ENCODE measurements at places on chromosomes 1 and 21.

DNA sequence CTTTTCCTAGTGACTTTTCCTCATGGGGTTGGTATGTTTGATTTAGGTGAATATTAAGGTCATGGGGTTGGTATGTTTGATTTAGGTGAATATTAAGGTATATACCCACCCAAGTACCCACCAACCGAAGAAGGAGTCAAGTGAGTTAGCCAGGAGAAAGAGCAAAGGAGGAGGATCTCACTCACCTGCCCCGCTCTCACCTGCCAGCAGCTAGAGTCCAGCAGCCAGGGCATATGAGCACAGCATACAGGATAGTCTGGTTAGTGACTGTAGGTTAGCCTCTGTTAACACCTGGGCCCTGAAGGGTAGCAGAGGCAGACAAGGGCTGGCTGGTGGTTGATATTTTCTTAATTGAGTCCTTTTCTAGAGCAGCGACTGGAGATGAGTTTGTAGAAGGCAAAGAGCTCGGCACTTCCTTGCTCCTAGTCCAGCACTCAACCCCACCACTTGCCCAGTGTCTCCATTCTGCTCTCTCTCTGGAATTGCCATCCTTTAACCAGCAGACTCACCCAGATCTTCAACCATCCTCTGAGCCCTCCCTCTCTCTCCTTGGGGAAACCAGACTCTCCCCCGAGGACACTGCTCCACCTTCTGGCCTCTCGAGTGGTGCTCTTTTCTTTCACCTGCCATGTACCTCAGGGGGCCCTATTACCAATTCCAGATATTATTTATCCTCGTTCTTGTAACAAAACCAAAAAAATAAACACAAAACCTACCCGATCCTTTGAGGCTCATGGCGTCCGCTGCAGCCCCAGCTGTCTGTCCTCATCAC lies 16.3 kb upstream of the DESI2 start:
- no peak for DNase-seq

- DNase-seq = no peak
Observed at GRCh38 chr1:171988243-171988885, 147.1 kb downstream of the DNM3 start.

GRCh38 chr1:225477296-225477911 lies 49.6 kb upstream of the LBR start:
- no peak for DNase-seq

DNA sequence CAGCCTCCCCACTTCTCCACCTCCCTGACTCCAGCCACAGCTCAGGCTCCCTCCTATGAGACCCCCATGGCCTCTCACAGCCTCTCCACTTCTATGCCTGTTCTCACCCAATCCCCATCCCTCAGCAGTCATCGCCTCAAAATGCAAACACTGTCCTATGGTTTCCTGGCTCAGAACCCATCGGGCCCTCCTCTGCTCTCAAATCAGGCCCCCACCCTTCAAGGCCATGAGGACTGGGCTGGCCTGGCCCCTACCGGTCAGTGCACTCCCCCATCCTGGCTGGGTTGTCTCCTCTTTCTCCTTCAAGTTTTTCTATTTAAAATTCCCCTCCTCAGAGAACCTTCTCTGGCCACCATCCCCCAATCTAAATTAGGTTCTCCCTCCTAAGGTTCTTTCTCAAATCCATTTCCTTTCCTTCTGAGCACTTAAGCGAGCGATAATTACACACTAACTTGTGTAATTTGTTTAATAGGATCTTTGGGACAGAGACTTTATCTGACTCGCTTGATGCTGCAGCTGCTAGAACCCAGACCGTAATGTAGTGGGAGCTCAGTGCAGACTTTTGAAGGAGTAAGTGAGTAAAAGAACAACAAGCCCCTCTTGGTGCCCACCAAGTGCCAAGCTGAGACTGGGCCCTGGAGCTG lies 347.2 kb downstream of the MATN1 start:
- DNase-seq = no peak

GRCh38 chr1:228548788-228549187 lies 61.6 kb downstream of the RNF187 start:
- no peak for DNase-seq

DNA sequence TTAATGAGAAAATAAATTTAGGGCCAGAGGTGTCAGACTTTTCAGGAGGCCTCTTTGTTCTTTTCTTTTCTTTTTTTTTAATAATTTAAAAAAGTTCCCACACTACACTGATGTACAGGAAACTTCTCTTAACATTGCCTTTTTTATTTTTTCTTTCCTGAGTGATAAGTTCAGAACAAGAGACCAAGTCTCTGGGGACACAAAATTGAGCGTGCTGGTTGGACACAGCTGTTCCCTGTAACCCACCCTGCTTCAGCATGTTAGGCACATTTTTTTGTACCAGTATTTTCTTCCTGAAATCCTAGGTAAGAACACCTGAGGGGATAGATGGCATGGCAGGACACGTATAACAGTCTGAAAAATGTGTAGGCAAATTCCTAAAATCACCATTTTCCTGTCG lies 50.1 kb downstream of the PBX1 start:
- DNase-seq = no peak

DNA sequence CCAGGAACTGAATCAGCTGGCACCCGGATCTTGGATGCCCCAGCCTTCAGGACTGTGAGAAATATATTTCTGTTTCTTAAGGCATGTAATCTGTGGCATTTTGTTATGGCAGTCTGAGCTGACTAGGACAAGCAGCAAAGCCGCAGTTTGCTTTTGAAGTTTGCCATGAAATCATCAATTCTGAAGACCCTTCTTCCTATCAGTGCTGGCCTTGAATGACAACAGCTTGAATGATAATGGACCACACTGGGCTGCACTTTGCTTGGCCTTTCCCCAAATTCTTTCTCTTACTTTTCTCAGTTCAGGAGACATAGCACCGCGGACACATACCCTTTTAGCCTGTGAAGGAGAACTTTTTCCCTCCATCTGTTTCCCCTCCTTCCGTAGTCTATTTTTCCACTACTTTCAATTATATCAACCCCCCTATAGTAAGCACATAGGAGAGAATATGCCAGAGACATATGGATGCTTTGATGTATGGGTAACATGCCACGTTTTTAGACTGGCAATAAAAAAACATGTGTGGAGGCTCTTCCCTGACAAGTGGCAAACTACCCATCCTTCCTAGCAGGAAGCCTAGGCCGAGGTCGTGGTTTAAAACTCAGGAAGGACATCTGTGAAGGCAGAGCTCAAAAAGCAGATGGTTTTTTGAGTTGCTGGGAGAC lies 42.9 kb downstream of the HLX start:
- no peak for DNase-seq

DNA sequence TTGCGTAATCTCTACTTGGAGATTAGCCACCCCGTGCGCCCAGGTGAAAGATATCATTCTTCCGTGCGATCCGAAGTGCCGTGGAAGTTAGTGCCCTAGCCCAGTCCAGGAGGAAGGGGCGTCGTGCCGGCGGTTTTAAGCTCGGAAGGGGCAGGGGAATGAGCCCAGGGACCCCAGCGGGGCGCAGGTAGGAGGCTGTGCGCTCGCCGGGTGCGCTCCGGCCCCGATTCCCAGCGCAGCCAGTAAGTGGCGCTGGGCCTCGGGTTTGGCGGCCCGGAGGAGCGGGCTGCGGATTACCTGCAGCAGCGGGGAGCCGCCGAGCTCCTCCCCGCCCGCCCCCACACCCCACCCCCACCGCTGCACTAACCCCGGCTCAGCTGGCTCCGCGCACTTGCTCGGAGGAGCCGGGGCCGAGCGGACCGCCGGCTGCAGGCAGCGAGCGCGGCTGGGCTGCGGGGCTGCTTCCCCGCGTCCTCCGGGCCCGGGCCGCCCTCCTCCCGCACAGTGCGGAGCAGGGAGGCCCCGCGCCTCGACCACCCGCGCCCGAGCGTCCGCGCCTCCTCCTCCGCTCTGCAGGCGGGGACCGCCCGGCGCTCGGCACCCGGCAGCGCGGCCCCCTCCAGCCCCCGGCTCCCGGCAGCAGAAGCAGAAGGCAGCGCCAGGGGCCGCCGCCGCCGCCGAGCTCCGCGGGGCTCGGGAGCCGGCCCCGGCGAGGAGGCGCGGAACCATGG lies at the start of gene RYR2:
Gene RYR2 (plus strand): TSS at position 390 of the 731 bp plus-strand sequence. CDS start 338 bp downstream, at position 728.
- DNase-seq = no peak

- DNase-seq = no peak
Observed at GRCh38 chr1:234565132-234565531, 44.8 kb downstream of the IRF2BP2 start.

DNA sequence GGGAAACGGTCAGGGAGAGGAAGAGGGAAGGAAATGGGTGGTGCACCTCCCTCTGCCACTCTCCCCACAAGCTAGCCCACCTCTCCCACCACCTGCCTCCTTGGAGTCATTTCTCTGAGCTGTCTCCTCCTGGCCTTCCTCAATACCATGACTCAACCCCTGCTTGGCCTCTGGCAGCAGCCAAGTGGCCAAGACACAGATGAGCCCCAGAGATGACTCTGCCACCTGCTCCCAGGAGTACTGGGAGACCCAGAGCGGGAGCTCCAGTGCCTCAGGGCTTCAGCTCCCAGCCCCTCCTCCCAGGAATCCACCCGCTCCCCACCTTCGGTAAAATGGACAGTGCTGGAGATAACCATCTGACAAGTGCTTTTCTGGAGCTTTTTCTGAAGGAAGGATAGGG lies 2.6 kb downstream of the S100A16 start:
- DNase-seq = no peak

- no peak for DNase-seq
Observed at GRCh38 chr1:177909416-177909815, 60.4 kb downstream of the SEC16B start.

DNA sequence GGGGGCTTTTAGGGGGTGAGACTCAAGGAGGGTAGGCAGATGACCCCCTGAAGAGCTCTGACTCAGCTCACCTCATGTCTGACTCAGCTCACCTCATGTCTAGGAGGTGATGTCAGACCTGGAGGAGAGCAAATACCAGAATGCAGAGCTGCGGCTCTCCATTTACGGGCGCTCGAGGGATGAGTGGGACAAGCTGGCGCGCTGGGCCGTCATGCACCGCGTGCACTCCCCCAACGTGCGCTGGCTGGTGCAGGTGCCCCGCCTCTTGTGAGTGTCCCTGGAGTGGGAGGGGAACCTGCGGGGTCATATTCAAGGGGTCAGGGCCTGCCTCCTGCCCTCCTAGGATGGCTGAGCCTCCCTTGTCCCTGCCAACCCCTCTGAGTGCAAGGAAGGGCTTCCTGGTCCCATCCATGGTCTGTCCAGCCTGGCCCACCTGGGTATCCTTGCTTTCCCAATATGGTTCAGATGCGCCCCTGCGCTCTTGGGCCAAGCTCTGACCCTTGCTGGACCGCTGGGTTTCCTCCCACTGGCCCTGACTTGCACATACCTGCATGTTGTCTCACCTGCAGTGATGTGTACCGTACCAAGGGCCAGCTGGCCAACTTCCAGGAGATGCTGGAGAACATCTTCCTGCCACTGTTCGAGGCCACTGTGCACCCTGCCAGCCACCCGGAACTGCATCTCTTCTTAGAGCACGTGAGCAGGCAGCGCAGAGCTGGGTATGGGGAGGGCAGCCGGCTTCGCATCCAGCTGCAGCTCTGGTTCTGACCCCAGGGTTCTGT lies 9.1 kb downstream of the AMPD2 start:
- no peak for DNase-seq

DNA sequence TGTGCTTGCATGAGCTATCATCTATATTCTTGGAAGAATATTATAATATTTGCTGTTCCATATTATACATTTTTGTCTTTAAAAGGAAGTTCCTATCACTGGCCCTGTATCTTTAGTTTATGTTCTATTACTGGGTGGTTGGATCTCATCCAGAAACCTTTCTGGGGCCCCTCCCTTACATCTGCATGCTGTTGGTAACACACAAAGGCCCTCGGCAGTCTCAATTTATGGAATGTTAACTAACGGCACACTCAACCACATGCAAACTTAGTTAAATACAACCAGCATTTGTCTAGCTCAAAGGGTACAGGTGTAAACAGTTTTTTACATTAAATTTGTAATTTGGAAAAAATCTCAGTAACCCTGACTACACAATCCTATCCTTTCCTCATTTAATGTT lies 9.7 kb upstream of the HYI start:
- no peak for DNase-seq

GRCh38 chr1:74652711-74653139 lies 20.9 kb downstream of the ERICH3 start:
- DNase-seq = no peak

DNA sequence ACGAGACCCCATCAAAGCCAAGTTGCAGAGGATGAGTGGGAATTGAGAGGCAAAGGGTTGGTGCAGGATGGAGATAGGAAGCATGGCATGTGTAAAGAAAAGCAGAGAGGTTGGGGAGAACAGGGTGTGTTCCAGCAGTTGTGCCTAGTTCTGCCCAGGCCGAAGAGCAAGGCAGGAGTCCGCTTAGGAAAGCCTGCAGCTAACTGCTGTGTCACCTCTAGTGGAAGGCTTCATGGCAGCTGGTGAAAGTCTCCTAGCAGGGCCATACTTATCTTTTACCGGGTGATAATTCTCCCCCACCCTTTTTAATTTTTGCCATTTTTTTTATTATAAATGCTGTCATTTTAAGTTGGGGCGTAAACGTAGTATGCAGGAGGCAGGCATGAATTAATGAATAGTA lies 93.6 kb downstream of the NFIA start:
- no peak for DNase-seq

- DNase-seq = no peak
Observed at GRCh38 chr1:151574575-151575529, 34.7 kb downstream of the TUFT1 start.

GRCh38 chr1:30151826-30152225 lies 571.6 kb downstream of the MATN1 start:
- DNase-seq = no peak

DNA sequence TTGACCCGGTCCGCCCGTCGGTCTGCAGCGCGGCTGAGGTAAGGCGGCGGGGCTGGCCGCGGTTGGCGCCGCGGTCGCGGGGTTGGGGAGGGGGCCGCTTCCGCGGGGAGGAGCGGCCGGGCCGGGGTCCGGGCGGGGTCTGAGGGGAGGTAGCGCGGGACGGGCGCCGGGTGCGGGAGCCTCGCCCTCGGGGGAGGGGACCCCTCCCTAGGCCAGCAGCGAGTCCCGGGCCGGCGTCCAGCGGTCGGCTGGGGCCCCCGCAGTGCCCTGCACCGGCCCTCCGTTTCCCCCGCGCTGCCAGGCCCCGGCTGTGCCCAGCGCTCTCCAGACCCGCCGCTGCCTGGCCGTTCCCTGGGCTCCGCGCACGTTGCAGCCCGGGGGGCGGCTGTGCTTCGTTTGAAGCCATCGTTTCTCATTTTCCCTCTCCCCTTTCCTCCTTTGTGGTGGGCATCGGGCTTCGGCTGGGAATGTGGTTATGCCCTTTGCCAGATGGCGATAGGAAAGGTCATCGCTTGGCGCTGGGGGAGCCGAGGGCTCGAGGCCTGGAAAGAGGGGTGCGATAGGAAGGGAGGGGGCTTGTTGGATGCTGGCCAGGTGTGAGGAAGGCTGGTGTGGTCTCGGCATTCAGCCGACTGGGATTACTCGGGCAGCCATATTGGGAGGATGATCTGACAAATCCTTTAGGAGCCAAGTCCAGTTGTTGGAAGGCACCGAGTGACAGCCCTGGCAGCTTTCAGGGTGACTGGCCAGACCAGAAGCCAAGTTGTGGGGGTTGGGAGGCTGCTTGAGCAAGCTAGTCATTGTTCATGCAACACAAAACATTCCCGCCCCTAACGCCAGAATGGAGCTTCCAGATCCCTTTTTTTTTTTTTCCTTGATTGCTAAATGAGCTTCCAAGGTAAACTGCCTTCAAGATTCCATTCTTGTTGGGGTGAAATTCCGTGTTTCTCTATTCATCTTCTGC lies 753 bp downstream of the KIF1B start:
- DNase-seq = no peak

Measured in activated CD4-positive, CD25-positive, alpha-beta regulatory T cell (primary cell).